ENCODE measurements at places on chromosomes 2 and 18.

DNA sequence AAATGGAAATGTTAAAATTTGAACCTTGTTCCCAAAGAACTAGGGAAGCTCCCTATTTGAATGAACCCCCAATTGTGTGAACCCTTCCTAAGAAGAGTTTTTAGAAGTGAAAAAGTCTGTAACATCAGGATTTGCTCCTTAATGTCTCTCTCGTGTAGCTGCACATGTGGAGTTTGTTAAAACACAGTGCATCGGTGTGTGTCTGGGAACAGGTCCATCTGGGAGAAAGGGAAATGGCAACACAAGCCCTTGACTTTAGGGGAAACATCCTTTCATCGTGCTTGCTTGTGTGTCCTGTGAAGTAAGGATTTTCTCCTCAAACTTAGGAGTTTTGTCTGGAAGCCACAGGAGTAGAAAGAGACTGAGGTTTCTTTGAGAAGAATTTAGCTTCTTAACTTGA is 203.9 kb downstream of the PRKCE start:
- DNase-seq = no peak

GRCh38 chr2:5777131-5777535 is 84.9 kb downstream of the SOX11 start:
- DNase-seq = no peak

GRCh38 chr2:14907014-14907612 is 274.6 kb downstream of the LRATD1 start:
- no peak for DNase-seq

DNA sequence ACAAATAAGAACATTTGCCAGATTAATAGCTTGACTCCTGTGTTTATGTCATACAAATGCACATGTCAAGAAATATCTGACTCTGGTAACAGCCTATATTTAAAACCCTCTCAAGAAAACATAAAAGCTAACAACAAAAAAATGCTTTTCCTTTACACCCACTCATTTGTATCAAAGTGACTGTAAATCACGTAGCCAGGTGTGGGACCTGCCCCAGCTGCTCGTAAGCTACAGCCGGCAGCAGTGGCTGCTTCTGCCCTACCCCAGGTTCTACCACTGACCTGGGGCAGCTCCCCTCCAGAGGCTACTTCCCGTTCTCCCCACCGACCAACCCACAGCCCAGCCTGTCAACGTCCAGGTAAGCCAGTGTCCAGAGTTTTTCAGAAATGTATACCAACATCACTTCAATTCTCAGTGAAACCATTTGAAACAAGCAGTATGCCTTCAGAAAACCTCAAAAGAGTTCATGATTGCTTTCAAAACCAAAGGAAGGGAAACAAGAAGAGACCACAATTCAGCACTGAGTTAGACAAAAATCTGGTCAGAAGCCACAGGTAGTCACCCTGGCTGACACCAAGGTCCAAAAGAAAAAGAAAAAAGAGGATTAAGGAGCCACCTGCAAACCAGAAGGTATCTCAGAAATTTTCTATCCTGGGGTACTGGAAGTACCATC is 40.4 kb downstream of the KIDINS220 start:
- DNase-seq = no peak

GRCh38 chr2:84494070-84494469 is 22.2 kb upstream of the DNAH6 start:
- no peak for DNase-seq

DNA sequence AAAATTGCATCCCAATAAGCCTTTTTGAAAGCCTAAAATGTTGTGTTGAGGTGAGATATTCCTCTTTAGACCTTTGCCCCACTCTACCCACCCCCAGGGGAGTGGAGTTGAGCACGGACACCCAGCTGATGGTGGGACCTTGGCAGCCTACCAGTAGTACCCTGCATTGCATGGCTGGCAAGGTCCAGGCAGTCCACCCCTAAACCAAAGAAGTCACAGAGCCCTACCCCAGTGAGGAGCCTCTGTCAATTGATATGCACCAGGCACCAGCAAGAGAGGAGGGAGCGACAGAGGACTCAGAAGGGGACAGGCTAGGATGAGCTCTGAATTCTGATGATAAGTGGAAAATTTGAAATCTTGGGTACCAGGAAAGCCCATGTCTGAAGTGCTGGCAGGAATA is 38.6 kb downstream of the MARCO start:
- no peak for DNase-seq

DNA sequence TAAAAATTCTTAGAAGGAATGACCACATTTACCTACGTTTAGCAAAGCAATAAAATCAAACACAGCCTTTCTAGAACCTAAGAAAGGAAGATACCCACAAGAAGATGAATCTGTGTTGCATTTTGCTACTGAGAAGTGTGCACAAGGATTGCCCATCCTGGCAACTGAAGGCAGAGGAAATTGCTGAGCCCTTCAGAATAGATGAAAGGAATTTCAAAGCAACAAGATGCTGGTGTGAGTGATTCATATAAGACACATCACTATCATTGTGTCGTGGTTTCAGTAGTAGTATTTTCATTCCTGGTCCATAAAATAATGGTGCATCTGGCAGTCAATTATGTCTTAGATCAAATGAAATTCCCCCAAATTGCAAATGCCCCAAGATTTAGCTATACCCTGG is 48.4 kb upstream of the ANKRD44 start:
- no peak for DNase-seq

GRCh38 chr2:77008853-77009252 is 513.3 kb downstream of the LRRTM4 start:
- no peak for DNase-seq

DNA sequence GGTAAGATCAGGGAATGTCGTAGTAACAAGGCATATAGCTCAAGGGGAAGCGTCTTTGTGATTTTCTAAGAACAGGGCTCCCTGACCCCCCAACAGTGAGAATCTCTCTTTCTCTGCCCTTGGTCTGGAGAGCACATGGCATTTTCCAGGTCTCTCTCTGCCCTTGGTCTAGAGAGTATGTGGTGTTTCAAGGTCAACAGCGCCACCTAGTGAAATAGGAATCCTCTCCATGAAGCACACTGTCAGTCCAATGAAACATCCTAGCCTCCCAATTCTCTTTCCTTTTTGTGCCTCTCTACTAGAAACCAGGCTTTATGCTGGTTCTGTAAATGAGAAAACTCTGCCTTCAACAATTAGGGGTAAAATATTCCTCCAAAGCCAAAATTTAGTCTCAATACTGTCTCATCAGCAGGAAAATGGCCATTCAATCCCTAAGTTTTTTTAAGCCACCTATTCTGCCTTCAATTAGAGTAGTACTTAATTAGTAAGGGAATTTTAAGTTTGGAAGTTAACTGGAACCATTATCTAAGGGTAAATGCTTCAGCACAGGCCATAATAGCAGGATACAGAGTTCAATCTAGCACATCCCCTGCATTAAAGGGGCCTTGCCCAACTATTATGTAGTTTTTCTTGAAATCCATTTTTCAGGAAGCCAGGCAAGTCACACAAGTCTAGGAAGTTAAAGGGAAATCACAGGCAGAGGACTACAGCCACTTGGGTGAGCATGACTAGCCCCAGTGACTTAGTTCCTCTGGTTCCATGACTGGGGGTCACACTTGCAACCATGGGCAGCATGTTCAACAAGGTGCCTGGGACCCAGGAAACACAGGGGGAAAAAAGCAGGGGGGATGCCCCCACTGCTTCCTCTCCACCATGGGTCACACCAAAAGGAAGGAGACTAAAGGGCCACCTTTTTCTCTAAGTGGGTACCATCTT is 12.4 kb downstream of the DYM start:
- no peak for DNase-seq

DNA sequence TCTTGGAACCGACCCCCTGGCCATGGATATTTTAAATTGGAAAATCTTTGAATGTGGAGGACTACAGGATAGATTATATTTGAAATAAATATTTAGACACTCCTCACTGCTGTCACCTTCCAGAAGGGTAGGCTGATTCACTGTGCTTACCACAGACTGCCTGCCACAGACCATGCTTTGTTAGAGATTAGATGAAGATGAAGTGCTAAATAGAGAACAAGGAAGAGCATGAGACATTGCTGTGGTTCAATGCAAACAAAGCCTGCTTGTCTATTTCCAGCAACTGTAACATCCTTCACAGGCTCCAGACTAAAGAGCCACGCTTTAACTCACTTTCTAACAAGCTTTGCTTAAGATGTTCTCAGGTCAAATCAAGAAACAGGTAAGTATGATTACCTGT is 81.0 kb upstream of the TMEM17 start:
- no peak for DNase-seq

- no peak for DNase-seq
Measured at GRCh38 chr2:19860022-19860421, 41.8 kb downstream of the TTC32 start.

DNA sequence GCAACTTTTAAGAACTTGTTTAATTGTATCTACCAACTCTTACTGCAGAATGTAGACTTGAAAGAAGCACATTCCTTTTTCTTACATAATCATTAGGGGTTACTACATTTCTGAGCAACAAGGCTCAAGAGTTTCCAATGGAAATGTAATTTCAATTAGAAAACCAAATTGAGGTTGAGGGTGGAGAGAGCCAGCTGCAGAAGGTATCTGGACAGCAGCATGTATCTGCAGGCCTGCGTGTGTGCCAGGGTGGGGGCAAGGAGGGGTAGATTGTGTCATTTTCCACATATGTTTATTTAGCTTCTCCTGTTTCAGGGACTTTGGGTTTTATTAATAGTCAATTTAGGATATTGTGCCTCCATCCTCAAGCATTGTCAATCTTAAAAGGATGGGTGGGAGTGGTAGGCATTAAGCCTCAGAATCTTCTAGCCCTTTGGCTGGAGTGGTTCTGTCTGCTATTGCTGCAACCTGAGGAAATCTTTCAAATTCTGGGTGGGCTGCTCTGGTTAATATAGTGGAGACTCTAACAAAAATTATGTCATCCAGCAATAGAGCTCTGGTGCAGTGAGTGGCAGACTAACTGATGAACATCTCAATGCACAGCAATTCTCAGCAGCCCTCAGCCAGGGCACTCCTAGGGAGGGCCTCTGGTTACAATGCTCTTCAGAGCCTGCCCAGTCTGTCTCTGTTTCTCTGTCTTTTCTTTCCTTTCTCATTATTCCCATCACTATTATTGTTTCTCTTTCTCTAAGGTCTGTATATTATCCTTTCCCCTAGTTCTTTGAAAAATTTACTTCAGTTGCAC is 151.4 kb downstream of the RPIA start:
- DNase-seq = no peak

DNA sequence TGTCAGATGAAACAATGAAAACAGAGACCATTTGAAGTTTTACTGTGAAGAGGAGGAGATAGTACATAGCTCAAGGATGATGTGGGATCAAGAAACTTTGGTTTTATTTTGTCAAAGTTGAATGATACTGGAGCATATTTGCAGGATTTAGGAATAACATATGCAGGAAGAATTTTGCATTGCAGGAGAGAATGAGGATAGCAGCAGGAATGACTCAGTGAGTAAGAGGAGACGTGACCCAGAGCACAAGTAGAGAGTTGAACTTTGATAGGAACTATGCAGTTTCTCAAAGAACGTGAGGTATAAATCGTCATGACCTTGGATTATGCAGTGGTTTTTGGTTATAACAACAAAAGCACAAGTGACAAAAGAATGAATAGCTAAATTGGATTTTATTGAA is 47.7 kb downstream of the MAPRE2 start:
- DNase-seq = no peak
